ENCODE measurements at places on chromosomes 1 and 21.

GRCh38 chr1:22443332-22443731 lies 8.3 kb upstream of the ZBTB40 start:
- no peak for DNase-seq

DNA sequence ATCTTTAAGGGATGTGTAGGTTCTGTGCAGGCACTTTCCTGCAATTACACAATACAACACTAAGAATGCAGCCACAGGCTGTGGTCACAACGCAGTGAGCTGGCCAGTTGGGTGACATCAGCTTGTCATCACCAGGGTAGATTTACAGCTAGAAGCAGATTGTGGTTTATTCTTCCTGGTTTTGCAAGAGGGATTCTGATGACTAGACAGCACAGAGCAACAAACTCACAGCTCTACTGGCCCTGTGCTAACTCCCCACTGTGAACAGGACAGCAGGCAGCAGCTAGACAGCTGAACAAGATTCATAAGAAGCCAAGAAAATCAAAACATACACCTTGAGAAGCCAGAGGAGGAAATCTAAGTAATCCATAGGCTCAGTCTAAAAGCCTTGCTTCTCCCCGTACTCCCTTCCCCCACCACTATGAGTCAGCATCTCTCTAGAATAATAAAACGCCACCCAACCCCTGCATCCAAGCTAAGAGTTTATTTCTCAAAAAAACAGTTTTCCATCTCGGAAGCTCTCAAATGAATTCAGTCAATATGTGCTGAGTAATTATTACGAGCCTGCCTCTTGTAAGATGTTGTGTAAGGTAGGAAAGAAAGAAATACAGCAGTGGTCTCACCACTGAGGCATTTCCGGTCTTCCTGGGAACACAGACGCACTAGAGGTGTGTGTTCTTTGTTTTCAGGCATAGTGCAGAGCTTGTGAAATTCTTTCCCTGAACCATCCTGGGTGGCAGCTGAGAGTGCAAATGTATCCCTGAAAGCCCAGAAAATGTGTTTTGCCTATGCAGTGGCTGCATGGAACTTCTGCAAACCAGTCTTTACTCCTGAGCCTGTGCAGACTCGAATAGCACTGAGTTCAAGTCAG lies 162.8 kb downstream of the NTPCR start:
- peak; percentile 99 for DNase-seq

DNA sequence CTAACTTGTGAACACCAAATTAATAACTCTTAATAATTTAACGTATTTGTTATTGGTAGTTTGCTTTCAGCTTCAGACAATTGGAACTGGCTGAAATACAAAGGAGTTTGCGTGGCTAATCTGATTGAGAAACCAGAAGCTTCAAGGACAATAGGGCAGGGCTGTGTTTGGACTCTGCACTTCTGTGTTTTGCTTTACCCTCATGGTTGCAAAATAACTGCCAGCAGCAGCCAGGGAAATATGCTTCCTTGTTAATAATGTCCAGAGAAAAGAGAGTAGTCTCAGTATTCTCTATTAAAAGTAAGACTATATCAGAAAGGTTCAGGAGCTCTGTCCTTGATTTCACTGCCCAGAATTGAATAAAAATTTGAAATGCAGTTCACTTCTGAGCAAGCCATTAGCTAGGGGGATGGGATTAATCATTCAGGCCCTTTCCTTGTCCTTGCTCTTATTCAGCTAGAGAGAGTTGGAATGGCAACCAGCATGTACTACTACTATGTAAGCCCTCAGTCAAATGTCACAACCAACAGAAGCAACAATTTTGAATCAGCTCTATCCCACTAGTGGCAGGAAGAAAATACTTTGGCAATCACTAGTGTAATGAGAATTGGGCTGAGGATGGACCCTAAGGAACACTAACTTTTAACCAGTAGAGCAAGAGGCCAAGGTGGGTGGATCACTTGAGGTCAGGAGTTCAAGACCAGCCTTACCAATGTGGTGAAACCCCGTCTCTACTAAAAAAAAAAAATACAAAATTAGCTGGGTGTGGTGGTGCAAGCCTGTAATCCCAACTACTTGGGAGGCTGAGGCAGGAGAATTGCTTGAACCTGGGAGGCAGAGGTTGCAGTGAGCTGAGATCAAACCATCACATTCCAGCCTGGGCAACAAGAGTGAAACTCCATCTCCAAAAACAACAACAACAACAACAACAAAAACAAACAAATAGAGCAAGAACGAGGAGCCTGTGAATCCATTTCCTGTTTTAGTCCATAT lies 76.8 kb downstream of the POU2F1 start:
- DNase-seq, result no peak

- DNase-seq, result no peak
These were observed 7.8 kb downstream of the FOXE3 start for GRCh38 chr1:47423872-47424271.

- DNase-seq, result no peak
These were observed 10.8 kb downstream of the UMODL1 start for GRCh38 chr21:42081931-42082381.

DNA sequence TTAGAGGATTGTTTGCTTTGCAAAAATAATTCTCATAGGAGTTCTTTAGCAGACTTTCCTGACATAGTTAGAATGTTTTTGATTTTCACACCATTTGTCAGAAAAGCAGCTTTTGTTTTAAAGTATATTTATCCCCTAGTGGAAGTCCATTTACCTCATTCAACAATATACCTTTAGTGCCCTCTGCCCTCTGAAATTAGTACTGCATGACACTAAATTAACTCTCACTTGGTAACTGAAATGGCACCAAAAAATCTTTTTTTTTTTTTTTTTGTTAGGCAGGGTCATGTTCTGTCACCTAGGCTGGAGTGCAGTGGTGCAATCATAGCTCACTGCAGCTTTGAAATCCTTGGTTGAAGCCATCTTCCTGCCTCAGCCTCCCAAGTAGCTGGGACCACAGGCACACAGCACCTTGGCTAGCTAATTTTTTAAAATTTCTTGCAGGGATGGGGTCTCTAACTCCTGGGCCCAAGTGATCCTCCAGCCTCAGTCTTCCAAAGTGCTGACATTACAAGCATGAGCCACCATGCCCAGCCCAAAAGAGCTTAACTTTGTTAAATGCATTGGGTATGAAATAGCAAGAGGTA lies 13.6 kb downstream of the LRRC42 start:
- DNase-seq, result peak; percentile 65

DNA sequence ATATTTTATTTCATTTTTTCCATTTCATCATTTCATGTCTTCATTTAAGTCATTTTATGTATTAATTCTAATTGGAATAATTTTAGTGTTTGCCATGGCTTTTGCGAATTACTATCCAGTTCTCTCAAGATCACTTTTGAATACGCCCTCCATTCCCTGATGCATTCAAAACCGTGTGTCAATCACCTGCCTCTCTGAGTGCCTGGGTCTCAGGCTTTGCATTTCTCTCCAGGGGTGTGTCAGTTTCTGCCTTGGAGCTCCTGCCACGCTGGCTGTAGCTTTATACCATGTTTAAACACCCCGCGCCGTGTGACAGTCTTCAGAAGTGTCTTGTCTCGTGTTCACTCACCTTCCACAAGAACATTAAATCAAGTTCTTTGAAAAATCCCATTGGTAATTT lies 7.4 kb upstream of the DNMT3L start:
- DNase-seq, result no peak

DNA sequence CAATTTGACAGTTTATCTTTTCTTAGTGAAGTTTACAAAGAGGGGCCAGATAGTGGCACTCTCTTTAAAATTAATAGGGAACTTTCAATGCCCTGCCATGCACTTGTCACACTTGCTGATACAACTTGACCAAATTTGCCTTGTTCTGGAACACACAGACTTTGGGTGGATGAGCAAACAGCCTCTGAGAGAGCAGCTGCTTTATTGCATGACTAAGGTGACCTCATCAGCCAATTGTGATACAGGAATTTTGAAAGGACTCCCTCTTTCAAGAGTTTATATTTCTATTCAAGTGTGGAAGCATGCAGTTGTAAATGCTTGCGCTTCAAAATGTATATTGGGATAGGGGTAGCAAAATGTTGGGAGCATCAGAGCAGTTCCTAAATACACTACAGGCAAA lies 2.1 kb upstream of the RGS1 start:
- peak; percentile 39 for DNase-seq

DNA sequence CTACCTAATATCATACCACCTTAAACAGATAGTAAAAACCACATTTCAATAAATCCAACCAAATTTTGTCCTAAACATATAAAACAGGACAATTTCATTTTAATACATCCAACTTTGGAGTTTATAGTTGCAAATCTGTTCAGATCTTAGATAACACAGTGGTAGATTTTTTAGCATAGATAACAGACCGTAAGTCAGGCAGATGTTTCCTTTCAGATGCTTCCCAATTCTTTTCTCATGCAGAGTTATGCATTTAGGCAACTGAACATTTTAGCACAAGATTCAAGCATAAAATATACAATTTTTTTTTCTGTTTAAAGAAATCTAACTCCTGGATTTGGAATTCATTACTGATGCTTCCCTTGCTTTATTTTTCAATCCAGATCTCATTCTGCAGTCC lies 156.5 kb upstream of the ZNHIT6 start:
- no peak for DNase-seq

- DNase-seq, result no peak
These were observed 121.5 kb downstream of the XCL2 start for GRCh38 chr1:168422203-168422847.

GRCh38 chr21:38267991-38268863 lies 11.4 kb downstream of the KCNJ15 start:
- no peak for DNase-seq

DNA sequence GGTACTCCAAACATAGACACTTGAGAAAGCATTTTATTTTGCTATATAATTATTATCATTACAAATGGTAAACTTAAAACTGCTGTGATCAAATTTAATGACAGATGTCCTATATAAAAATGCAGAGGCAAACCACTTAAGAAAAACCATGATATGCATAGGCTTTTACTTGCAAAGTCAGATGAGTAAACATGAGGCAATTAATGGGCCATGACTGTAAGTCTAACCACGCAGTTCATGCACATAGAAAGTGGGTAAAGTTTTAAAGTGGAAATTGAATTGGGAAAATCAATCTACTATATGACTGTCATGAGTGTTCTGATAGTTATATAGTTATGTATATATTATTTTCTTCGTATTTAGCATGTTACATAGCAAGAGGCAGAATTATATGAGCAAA lies 219.2 kb downstream of the PTPRC start:
- DNase-seq, result no peak

DNA sequence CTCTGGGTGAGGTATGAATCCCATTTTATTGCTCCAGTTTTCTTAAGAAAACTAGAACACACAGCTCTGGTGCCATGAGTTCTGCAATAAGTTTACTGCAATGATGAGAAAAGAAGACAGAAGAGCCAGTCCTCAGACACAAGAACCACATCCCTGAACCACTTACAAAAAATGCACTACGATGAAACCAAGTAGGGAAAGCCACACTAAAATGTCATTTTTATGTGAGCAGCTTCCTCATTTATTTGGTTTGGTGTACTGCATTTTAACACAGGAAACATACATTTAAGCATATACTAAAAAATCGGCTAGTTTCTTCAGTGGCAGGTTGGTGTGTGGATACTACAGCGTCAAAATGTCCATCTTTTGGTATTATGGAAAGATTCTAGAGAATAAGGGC lies 95.9 kb downstream of the PTPN14 start:
- no peak for DNase-seq

- no peak for DNase-seq
These were observed 565.2 kb downstream of the LTN1 start for GRCh38 chr21:28427394-28428022.

GRCh38 chr1:41833519-41834000 lies 85.2 kb downstream of the HIVEP3 start:
- no peak for DNase-seq

GRCh38 chr1:118627435-118627834 lies 360.7 kb downstream of the TBX15 start:
- no peak for DNase-seq

- no peak for DNase-seq
These were observed 188.8 kb downstream of the TTLL7 start for GRCh38 chr1:83810144-83810543.

GRCh38 chr1:210565306-210565705 lies 236.6 kb downstream of the HHAT start:
- DNase-seq, result no peak

GRCh38 chr1:96882096-96882495 lies 160.5 kb downstream of the PTBP2 start:
- DNase-seq, result no peak

DNA sequence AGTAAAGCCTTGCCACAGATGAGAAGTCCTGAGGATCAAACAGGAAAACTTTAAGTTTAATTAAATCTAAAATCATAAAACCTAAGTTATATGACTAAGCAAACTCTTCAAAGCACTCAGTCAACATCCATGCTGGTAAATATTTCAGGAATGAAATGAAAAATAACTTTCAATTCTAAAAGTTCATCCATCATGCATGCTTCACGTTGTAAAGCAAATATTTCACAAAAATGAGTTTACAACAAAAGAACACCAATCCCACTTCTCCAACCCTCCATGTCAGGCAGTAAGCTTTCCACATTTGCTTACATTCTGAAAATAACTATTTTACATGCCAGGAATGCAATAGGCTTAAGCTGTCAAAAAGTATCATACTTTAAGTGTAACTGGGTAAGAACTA lies 16.8 kb downstream of the APP start:
- no peak for DNase-seq

DNA sequence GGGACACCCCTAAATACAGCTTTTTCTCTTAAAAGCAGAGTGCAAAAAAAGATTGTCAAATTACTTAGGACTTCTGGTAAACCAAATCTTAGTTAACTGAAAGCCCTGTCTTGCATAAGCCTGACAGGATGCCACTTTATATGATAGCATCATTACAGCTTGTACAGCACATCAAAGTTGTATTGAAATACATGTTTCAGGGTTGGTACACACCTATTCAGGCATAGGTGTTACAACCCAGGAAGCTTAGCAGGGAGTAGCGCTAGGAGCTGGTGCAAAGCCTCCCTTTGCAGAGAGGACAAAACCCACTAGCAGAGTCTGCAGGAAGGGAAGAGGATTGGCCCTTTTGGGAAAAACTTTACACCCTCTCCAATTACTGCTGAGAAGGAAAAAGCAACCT lies 258.9 kb upstream of the SGIP1 start:
- no peak for DNase-seq
